ENCODE measurements at places on chromosomes 11 and 22.
A peak's percentile ranks its signal among the peaks of the same experiment; 100 is the strongest.

DNA sequence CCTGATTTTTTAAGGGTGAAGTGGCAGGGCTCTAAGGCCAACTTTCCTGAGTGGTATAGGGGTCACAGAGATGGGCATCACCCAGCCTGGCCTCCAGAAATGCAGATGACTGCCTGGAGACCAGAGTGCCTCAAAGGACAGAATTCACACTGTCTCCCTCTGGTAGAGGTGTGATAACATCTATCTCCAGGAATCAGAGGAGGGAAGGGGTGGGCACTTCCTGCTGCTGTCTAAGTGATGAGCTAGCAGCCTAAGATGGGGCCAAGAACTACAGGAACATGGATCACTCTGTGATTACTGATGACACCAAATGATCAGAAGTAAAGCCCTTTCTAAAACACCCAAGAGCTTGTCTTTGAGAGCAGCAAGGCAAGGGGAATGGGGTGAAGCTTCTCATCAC is 61.9 kb downstream of the C11orf58 start:
- DNase-seq, result no peak

GRCh38 chr11:130786586-130786985 is 129.7 kb downstream of the SNX19 start:
- DNase-seq, result no peak

DNA sequence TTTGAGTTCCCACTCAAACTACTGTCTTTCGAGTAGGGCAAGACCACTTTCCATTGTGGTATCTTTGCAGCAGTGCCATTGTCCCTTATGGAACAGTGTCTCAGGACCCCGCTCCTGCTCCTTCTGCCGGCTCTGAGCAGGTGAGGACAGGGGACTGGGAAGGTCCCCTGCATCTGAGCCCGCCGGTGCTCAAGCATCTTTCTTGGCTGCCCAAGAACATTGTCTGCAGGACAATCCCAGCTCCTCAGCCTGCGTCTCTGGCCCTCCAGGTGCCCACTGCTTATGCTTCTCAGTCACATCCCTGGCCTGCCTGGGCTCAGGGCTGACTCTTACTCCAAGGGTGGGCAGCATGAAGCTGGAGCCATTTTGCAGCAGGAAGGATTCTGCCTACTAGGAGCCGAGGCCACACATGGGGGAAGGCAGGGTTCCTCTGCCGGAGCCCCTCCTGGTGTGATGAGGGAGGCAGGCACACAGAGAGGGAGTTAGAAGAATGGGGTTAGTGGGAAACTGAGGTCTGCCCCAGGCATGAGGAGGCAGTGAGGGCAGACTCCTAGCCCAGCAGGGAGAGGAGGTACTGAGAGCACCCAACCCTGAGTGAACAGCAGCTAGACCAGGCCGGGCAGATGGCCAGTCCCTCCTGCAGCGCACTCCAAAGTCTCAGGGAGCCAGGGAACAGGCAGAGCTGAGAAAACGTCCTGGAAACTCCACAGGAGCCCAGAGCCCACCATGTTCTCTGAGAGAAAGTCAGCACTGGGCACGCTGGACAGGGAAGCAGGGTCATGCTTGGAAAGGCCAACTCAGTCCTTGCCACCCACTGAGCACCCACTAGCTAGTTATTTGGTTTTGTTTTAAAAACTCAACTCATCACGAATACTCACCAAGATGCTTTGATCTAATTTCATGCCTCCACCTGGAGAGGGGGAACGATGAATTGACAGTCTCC is 7.5 kb upstream of the PPARA start:
- no peak for DNase-seq

GRCh38 chr11:43927925-43928707 is 14.3 kb upstream of the C11orf96 start:
- DNase-seq, result no peak

- DNase-seq, result peak; percentile 0
Measured at GRCh38 chr11:22624742-22625447, 728 bp downstream of the FANCF start.

DNA sequence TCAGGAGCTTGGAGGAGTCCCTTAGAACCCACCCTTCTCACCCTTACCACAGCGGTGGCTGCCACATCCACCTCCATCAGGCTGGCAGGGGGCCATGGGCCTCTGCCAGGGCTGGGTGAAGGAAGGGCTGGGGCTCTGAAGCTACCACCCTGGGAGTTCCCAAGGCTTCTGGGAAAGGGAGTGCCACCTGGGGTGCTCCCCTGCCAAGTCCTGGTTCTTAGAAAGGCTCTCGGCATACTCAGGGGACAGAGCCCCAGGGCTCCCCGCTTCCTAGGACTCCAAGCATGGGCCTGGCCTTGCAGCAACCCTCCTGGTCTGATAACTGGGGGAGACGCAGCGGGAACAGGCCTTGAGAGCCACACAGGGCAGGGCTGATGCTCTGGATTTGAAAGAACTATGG is 438 bp upstream of the PLA2G3 start:
- DNase-seq, result no peak

DNA sequence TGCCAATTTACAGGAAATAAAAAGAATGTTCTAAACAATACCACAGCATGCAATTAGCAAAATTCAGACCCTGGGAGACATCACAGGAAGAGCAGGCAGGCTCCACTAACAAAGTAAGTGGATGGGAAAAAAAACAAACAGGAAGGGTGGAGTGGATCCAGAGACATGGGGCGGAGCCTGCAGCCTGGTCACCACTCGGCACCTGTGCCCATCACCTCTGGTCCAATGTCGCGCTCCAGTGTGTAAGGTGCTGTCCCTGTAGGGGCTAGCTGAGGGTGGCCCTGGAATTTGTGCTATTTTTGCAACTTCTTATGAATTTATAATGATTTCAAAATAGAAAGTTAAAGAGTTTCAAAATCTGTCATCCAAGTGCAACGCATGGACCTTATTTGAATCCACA is 11.0 kb upstream of the MOB2 start:
- no peak for DNase-seq

- peak; percentile 87 for DNase-seq
Measured at GRCh38 chr11:69293819-69294505, at the start of gene MYEOV. TSS of gene MYEOV (plus strand) at chr11:69294155. CDS start at chr11:69295355, 1,200 bp downstream.

DNA sequence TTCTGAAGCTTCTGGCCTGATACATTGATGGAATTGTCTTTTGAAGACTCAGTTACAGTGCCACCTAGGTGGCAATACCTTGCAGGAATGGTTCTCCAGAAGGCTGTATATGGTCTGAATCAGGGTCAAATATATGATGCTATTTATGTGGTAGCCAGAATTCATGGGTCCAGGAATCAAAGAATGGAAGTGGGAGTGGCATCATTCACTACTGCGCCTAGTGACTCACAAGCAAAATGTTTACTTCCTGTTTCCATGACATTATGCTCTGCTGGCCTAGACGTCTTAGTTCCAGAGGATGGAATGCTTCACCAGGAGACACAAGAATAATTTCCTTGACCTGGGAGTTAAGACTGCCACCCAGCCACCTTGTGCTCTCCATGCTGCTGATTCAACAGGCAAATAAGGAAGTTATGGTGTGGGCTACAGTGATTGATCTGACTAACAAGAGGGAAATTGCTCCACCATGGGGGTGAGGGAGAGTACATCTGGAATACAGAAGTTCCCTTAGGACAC is 491.8 kb downstream of the ETS1 start:
- peak; percentile 34 for DNase-seq

- no peak for DNase-seq
Measured at GRCh38 chr11:70073871-70074371, 4.2 kb upstream of the ANO1 start.

- DNase-seq, result no peak
Measured at GRCh38 chr11:122226810-122227379, 110.9 kb upstream of the BLID start.

GRCh38 chr11:107563702-107564101 is 1.8 kb downstream of the ALKBH8 start:
- DNase-seq, result peak; percentile 29

DNA sequence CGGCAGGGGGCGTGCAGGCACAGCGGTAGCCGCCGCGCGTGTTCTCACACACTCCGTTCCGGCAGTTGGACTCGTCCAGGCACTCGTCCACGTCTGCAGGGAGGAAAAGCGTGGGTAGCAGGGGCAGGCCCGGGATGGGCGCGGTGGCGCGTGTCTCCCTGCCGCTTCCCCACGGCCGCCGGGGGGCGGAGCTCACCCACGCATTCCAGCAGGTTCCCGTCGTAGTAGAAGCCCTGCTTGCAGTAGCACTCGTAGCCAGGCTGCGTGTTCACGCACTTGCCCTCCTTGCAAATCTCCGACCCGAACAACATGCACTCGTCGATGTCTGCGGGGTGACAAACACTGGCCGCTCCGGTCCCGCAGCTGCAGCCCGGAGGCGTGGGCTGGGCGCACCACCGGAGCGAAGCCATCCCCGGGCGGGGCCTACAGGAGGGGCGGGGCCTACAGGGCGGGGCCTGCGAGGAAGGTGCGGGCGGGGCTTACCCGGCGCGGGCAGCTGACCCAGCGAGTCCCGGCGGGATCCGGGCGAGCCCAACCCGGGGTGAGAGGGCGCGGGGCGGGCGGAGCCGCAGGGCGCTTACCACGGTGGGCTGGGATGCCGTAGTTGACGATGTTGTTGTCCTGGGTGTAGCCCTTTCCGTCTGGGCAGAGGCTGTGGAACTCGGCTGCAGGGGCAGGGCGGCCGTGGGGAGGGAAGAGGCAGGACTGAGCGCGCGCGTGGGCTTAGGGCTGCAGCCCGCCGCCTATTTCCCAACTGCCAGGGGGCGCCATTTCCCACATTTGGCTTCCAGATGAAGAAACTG is 15.6 kb downstream of the SCYL1 start:
- peak; percentile 95 for DNase-seq

- no peak for DNase-seq
Measured at GRCh38 chr11:10113852-10114251, 180.2 kb downstream of the SBF2 start.

DNA sequence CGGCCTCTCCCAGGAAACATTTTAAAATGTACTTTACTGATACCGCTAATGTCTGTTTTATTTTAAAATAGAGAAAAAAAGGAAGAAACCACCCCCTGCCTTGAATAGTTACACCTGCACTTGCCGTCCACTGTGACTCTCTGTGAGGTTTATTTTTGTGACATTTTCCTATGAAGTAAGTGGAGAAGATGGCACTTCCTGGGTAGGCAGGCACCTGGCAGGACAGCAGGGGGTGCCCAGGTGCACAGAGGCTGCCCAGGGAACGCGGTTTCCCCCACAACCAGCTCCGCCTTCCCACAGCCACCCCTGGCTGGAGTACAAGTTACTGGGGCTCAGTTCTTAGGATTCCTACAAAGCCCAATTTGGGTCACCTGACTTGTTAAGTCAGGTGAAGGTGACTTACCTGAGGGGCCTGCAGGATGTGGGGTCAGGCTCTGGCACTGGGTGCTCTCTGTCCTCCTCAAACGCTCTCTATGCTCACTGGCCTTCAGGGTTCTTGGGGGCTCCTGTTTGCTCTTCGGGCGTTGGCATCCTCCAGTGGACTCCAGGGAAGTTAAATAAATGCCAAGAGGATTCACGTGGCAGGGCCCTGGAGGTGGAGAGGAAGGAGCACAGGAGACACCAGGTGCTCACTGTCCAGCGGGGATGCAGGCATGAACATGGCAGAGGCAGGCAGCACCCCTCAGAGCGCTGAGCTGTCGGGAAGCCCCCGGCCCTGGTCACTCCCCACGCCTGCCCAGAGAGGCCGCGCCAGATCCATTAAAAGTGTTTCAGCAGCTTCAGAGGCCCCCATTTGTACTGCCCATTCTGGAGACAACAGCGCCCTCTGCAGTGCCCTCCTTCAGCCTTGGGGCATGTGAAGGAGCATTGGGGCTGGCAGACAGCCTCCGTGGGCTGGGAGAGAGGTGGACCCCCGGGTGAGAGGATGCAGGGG is 1021.2 kb downstream of the TBC1D22A start:
- DNase-seq, result no peak

- DNase-seq, result no peak
Measured at GRCh38 chr22:22897947-22898346, 10.3 kb downstream of the IGLL5 start.

- no peak for DNase-seq
Measured at GRCh38 chr11:47220401-47220821, 5.6 kb downstream of the DDB2 start.

GRCh38 chr11:1207401-1208143 is 15.3 kb upstream of the MUC5B start:
- no peak for DNase-seq

- no peak for DNase-seq
Measured at GRCh38 chr11:24521601-24522000, 24.7 kb downstream of the LUZP2 start.

DNA sequence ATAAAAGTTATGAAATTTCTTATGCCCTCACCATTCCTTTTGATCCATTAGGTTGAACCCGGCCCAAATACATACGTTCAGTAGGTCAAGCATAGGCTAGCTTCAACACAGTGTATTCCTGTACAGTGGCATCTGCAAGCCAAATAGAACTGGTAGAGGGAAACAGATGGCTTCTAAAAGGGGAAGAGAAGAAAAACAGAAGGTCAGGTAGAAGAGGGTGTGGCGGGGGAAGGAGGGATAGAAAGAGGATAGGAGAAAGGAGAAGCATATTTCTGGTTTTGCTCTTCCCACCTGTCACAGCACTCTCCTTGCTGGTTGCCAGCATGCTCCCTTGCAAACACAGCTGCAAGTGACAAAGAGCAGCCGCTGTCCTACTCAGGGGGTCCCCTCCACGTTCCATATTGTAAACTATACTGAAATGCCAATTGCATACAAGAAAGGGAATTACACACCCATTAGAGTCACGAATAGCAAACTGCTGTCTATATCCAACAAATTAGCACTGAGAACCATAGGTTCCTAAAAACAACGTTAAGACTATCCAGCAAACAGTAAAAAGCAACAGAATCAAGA is 71.8 kb downstream of the PHF21A start:
- no peak for DNase-seq

DNA sequence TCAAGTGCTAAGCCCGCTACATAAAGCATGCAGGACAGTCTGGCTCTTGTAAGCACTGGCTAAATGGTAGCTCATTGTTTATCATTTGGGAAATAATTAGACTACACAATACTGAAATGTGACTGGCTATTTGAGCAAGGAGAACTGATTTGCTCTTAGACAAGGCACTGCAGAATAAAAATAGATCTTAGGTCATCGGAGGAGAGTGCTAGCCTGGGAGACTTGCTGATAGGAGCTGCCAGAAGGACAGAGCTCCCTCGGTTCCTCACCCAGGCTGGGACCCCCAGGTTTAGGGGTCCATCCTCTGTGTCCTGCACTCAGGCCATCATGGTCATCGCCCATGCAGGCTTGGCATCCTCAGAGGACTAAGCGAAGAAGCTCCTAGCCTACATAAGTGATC is 184.4 kb upstream of the NCAM1 start:
- no peak for DNase-seq

GRCh38 chr11:34407121-34407813 is 31.5 kb upstream of the CAT start:
- DNase-seq, result peak; percentile 32

Measured in RWPE1 (cell line).